ENCODE measurements at places on chromosomes 4 and X.

- no peak for DNase-seq
These were observed 23.7 kb upstream of the UBA1 start for GRCh38 chrX:47169726-47170515.

DNA sequence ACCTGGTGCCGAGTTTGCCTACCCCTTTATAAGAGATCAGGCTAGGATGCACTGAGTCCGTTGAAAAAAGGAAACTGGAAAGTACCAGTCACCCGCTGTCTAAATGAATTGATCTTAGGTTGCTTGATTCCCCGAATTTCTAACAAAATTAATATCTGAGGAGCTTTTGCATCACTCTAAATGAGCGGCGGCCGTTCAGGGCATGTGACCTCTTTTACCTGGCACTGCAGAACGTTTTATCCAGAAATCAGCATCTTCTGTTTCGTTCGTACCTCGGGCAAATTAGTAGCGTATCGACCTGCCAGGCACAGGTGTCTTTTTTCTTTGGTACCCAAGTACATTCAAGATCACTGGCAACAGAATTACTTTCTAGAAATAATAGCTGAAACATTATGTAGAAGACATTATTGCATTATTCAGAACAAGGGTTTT is 876 bp downstream of the KLHL2 start:
- no peak for DNase-seq

GRCh38 chr4:8101213-8102075 is 57.2 kb downstream of the ABLIM2 start:
- no peak for DNase-seq

DNA sequence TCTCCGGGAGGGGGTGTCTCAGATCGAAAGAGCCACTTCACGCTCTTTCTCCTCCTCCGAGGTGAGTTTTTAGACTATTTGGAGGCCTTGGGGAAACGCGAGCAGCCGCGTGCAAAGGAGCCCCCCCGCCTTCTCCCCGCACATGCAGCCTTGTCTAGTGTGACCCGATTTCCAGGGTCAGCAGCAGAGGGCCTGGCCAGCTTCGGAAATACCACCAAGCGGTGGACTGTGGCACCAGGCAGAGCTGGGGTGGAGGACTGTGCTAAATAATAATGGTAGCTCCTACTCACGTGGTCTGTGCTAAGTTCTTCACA is 79.3 kb upstream of the BCOR start:
- DNase-seq = no peak

DNA sequence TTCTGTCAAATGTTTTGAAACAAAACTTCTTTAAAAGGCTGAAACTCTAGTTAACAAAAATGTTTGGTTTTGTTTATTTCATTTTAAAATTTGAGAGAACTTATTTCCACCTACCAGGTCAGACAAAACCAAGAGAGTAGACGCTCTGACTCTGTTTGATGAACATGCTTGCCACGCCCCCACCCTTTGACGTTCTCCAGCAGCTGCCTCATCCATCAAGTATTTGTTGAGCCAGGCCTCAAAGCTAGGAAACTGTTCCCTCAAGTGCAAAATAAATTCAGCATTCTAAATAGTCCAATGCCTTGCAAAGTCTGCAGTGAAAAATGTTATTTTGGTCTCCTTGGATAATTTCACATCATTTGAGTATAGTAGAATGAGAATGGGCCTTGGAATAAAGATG is 121.6 kb downstream of the GUCY2F start:
- DNase-seq = no peak

GRCh38 chr4:108172753-108173598 is 4.2 kb upstream of the LEF1 start:
- DNase-seq = peak; percentile 78

- peak; percentile 24 for DNase-seq
These were observed 109.1 kb downstream of the PTTG2 start for GRCh38 chr4:38069271-38069760.

DNA sequence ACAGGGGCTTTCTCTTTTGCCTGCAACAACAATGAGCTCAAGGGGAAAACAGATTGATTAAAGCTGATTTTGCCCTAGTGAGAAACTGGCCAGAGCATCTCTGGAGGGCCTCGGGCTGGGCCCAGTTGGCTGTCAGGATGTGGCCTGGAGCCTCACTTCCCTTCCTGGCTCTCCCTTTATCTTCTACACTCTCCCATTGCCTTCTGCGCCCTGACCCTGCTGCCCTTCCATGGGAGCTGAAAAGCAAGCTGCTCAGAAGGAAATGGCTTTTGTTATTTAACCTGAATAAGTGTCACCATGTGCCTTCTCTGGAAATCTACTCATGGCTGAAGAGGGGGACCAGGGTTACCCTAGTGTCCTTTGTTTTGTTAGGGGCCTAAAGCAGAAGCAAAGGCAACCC is 43.8 kb downstream of the NHSL2 start:
- DNase-seq = no peak

- DNase-seq = no peak
These were observed 62.6 kb upstream of the CLNK start for GRCh38 chr4:10747186-10747585.

GRCh38 chrX:136525738-136526606 is 6.0 kb upstream of the VGLL1 start:
- no peak for DNase-seq

GRCh38 chrX:122475306-122475705 is 708.8 kb upstream of the GRIA3 start:
- no peak for DNase-seq

- no peak for DNase-seq
These were observed 542.4 kb upstream of the FAM241A start for GRCh38 chr4:111602848-111603247.

DNA sequence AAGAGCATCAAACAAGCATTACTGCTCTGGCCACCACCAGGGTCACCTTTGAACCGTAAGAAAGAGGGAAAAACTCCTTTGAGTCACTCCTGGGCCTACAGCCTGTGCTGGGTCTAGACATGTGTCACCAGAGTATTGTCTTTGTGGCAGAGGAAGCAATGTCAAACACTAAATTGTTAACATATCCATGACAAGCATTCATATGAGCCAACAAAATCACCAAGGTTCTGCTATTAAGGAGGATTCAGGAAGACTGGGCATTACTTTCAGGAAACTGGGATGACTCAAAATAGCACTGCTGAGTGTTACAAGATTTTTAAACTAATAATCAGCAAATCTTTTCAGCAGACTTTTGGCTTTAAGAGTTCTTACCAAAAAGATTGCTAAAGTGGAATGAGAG is 28.1 kb downstream of the LGI2 start:
- DNase-seq = no peak

GRCh38 chr4:146981651-146982050 is 36.0 kb upstream of the TTC29 start:
- no peak for DNase-seq

DNA sequence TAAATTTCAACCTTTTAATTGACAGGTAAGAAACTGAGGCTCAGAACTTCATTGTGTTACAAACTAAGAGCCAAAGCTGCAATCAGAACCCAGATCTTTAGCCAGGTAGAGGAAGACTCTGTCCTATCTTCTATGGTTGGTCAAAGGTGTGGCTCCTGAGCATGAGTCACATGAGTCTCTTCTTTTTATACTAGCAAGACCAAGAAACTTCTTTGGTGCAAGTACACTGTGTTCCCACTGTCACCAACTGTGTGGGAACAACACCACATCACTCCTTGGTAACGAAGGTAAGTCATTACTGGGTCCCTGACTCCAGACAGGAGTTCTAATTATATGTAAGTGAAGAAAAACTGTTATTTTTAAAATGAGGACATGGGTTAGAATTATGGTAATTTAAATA is 290.1 kb downstream of the INPP4B start:
- DNase-seq = no peak

DNA sequence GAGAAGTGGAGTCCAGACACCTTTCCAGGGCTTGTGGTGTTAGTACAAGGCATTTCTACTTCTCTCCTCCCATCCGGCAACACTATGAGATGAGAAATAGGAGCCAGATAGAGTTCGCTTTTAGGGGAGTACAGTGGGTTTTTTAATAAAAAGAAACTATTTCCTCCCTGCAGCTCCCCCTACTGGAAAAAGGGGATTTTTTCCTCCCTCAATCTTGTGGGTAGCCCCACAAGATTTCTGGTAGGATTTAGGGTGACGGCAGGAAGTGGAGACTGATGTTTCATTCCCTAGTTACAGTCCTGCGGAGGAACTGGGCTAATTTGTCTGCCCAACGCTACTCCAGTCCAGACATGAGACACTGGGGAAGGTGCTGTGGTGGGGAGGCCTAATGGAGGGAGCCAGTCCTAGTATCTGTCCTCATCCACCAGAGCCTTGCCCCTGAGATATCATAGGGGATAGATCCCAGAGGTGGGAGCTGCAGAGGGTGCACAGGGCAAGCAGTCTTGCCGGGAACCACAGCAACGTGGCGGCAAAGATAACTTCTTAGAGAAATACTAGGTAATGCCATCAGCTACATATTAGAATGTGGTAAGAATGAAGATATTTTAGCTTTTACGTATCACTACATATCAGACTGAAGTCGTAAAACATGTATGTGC is 45.5 kb upstream of the PRKG2 start:
- no peak for DNase-seq

GRCh38 chrX:20633451-20633850 is 366.7 kb upstream of the RPS6KA3 start:
- DNase-seq = no peak

DNA sequence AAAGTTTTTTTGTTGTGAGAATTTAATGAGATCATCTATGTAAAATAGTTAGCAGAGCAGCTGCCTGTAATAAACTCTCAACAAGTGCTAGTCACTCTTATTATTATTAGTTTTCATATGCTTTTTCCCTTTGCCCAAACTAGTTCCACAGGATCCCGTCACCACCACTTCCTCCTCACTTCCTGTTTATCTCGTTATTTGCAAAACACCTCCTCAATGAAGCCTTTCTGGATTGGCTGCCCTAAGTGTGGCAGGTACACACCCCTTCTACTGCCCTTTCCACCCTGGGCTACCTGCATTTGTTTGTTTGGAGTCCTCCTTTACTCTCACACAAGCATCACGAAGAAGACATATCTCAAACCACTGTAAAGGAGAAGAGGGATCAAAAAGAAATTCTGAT is 54.4 kb upstream of the KLF3 start:
- DNase-seq = no peak

DNA sequence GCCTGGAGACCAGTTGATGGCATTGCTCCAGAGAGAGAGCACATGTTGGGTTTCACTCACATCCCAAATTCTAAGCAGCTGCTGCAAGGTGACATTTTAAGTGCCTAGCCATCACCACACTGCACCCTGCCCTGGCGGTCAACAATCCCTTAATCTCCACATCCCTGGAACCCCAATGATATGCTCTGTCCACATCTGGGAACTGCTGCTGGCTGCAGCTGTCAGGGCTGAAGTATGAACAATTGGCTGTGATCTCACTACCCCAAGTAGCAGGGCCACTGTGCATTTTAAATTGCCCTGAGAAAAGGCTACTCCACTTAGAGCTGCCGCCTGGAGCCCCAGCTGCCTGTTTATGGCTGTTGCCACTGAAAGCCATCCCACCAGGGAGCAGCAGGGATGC is 190.6 kb downstream of the ACTRT1 start:
- DNase-seq = no peak

DNA sequence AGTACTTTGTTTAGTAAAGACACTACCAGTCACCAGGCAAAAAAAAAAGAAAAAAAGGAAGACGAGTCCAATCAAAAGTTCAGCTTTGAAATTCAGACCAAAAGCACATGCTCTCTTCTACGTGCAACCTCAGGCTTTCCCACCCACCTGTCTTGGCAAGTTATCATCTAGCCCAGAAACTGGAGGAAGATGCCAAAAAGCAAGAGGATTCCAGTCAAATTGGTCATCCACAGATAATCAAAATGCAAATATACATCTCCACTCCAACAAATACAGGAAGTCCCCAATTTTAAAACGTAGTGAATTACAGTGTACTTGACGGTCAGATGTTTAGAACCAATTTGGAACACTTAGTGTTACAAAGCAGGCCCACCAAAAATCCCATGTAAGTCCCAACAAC is 96.5 kb downstream of the PALLD start:
- no peak for DNase-seq

GRCh38 chr4:87981486-87981885 is 6.0 kb downstream of the SPP1 start:
- no peak for DNase-seq

DNA sequence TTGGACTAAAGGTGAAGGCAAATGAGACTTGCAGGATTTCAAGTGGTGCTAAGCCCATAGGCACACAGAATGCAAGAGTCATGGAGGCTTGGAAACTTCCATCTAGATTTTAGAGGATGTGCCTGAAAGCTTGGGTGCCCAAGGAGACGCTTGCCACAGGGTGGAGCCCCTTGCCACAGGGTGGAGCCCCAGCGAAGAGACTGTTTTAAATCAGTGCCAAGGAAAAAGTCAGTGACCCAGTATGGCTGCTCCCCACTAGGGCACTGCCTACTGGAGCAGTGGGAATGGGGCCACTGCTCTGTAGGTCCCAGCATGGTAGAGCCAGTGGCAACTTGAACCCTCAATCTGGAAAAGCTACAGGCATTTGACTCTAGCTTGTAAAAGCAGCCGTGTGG is 794.2 kb upstream of the LCORL start:
- no peak for DNase-seq

Data from stimulated activated naive CD8-positive, alpha-beta T cell treated with anti-CD3 and anti-CD28 coated beads, Interleukin-15, Interleukin-2, amounts not matched to agents 100 U/mL and 50 U/mL, for 24 hours (primary cell).